ENCODE measurements at places on chromosomes 3 and 15.
A peak's percentile ranks its signal among the peaks of the same experiment; 100 is the strongest.

GRCh38 chr3:38578081-38578475 lies 71.4 kb downstream of the SCN5A start:
- H3K36me3 ChIP-seq = no peaks in the 10 kb centered on the region
- no peak for DNase-seq
- H3K27me3 ChIP-seq = no peaks in the 10 kb centered on the region
- H3K4me3 ChIP-seq = no peak overlapping the region

DNA sequence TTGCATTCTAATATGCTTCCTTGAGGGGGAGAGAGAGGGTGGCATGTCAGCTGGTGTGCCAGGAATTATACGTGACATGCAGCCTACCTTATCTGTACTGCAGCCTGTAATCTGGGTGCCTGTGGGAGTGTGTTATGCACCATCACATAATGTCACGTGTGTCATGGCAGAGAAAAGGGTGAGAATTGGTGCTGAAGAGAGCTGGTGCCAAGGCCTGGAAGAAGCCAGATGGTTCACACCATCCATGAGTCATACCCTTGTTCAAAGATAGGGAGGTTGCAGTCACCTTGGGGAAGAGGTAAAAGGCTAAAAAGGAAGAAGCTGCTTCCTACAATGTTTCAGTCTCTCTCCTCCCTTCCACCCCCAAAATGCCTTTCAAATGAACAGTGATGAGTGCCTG lies 5.3 kb downstream of the BRPF1 start:
- H3K27ac ChIP-seq = no peak overlapping the region
- H3K4me1 ChIP-seq = peaks cover 16% of the 10 kb centered on the region
- H3K27me3 ChIP-seq = no peaks in the 10 kb centered on the region

DNA sequence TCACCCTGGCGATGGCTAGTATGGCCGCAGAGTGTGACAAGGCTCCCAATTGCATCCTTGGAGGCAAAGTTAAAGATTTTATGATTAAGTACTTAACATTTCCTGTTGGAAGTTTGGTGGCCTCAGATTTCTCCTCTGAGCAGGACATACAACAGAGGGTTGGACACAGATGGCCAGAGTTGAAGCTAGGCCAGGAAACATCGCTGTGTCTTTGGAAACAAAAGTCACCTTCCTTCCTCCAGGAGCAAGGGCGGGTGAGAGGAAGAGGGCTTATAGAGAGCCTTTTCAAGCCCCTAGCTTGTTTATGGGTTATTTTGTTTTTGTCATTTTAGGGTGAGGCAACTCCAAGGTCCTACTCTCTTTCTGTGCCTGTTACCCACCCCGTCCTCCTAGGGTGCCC lies 24.2 kb downstream of the SLC6A1 start:
- no peaks in the 10 kb centered on the region for H3K36me3 ChIP-seq
- DNase-seq = no peak
- no peaks in the 10 kb centered on the region for H3K4me1 ChIP-seq

GRCh38 chr15:48178648-48178931 lies 495 bp upstream of the MYEF2 start:
- DNase-seq = no peak
- H3K4me1 ChIP-seq = no peaks in the 10 kb centered on the region
- no peak overlapping the region for H3K4me3 ChIP-seq
- H3K27ac ChIP-seq = no peak overlapping the region
- no peaks in the 10 kb centered on the region for H3K36me3 ChIP-seq

DNA sequence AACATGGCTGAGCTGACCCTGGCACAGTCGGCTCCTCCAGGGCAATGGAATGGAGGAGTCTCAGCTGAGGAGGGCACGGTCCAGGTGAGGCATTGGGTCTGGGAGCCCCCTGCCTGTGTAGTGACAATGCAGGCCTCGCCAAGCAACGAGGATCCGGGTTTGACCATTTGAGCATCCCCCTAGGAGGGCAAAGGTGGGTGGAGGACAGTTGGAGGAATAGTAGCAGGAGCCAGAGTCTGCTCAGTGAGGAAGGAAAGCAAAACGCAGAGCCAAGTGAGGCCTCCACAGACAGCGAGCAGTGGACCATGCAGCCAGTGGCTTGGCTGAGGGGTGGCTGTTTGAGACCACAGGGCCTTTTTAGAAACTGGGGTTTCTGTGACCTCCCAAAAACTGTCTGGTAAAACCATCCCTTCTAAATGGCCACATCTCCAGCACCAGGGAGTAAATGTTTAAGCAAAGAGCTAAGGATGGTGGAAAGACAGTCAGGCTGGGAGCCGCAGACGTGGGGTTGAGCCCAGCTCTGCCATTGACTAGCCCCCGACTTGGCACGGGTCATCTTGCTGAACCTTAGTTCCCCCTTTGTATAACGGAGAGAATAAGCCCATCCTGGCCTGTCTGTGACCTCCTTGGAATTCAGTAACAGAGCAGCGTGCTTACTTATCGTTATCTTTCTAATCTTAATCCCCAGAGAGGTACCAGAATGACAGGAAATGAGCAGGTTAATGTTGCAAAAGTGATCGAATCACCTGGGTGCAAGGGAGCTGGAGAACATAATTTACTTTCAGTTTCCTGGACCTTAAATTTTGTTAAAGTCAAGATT lies 46.8 kb downstream of the CMTM6 start:
- no peak for DNase-seq
- H3K4me3 ChIP-seq = no peak overlapping the region
- peaks cover 54% of the 10 kb centered on the region for H3K4me1 ChIP-seq
- peak overlapping the region; percentile 46 for H3K27ac ChIP-seq

GRCh38 chr15:81098861-81099651 lies 35.0 kb upstream of the CFAP161 start:
- DNase-seq = no peak
- H3K27me3 ChIP-seq = peaks cover 4% of the 10 kb centered on the region
- H3K36me3 ChIP-seq = no peaks in the 10 kb centered on the region
- H3K4me3 ChIP-seq = no peak overlapping the region

DNA sequence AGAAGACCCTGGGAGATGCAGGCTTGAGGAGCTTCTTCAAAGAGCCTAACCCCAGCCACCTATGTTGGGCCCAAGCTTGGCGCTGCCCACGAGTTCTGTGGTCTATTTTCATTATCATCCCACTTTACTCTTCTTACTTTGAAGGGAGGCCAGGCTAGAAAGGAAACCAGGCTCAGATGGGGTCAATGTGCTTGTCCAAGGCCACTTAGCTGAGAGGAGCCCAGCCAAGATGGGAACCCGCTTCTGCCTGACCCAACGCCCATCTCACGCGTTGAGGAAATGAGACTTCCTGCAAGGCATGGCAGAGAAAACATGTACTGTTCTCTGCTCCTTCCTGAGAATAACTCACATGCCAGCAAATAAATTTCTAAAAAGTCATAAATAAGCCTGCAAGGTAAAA lies 486.3 kb upstream of the PROK2 start:
- H3K36me3 ChIP-seq = no peaks in the 10 kb centered on the region
- no peak overlapping the region for H3K4me3 ChIP-seq
- DNase-seq = no peak
- no peaks in the 10 kb centered on the region for H3K27me3 ChIP-seq
- peaks cover 5% of the 10 kb centered on the region for H3K4me1 ChIP-seq

DNA sequence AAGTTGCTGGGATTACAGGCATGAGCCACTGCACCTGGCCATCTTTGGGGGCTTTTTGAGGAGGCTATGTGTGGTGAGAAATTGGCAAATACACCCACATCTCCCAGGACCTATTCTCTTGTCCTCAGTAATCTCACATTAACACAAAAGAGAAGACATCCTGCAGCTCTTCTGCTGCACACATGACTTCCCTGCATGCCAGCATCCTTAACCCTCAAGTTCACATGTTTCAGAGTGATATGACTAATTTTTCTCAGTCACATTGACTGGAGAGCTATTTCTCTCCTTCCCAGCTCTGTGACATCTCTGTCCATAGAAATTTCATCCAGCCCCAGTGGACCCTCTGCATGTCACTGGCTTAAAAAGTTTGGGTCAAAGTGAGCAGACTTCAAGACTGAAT lies 1.9 kb upstream of the SKIC8 start:
- H3K36me3 ChIP-seq = no peaks in the 10 kb centered on the region
- H3K4me3 ChIP-seq = no peak overlapping the region
- H3K27ac ChIP-seq = no peak overlapping the region
- DNase-seq = no peak

DNA sequence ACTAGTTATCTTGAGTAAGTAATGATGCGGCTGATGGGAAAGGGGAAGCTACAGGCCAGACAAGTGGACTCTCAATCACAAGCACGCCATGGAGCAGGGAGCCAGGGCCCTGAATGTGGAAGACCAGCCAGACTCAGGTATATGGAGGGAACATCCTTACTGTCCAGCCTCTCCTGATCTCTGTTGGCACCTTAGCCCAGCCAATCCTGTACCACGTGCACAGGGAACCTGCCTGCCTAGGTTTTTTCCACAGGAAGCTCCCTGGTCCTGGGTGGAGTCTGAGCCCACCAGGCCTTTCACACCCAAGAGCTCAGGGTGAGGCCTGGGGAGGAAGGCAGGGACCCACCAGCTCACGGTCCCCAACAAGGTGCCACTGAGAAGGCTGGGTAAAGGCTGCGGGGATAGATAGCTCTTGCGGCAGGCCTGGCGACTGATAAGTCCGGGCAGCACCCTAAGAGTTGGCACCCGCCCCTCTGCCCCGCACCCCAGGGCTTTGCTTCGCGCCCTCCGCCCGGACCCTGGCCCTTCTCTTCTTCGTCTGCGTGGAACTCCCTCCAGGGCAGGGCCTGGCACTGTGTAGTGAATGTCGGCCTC lies 933 bp upstream of the APEH start:
- H3K27me3 ChIP-seq = no peaks in the 10 kb centered on the region
- peaks cover 6% of the 10 kb centered on the region for H3K4me1 ChIP-seq
- peak overlapping the region; percentile 69 for H3K4me3 ChIP-seq
- no peak for DNase-seq
- peak overlapping the region; percentile 93 for H3K27ac ChIP-seq

- H3K36me3 ChIP-seq = peaks cover 10% of the 10 kb centered on the region
- H3K27me3 ChIP-seq = no peaks in the 10 kb centered on the region
- H3K4me3 ChIP-seq = peak overlapping the region; percentile 63
- H3K4me1 ChIP-seq = peaks cover 22% of the 10 kb centered on the region
- DNase-seq = no peak
Observed at GRCh38 chr3:101687142-101687931, 819 bp upstream of the RPL24 start.

DNA sequence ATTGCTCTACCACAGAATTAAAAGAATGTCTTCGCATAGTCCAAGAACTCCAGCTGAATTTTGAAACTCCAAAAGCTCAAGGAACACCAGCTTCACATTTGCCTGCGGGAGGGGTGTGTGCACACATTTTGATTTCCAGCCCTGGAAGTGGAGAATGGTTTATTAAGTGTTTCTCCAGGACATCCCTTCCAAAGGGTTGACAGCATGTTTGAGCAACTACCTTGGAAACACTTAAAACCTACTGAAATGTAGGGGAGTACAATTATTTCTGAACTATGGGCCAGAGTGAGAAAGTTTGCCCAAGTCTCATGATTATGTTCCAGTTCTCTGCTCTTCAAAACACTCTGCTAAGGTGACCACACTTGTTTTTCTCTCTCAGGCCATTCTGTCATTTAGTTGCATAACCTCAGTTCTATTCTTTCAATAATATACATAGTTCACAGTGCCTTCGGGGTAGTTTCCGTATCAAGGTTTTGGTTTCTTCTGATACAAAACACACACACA lies 7.9 kb downstream of the ACP3 start:
- no peak overlapping the region for H3K27ac ChIP-seq
- H3K4me3 ChIP-seq = no peak overlapping the region
- H3K27me3 ChIP-seq = no peaks in the 10 kb centered on the region

DNA sequence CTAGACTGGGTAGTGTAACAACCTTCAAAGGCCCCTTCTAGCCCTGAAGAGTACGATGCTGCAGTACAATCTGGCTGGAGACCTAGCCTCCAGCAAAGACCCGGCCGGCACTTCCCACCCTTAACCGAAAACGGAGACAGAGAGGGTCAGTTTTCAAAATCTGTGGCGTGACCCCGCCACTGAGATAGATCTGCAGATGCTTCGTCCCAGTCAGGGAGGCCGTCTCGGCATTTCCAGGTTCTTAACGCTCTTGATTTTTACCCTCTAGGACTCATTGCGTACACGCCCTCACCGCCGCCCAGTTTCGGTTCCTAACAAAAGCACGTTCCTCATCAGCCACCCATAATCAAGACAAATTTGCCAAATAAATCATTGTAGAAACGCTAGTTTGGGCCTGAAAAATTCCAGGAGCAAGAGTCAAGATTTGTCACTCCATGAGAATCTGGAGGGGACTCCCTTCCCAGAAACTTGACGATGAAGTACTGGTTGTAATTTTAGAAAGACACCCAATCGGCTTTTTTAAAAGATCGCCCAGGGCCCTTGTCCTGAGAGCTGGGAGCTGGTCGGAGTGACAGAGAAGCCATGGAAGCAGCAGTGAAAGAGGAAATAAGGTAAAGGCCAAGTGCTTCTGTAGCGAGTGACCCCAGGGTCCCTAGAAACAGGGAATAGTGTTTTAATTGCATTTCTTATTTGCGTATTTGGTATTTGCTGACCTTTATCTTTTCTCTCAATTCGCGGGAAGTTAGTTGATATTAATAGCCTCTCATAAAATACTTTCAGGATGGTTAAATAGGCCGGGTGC lies 868 bp upstream of the TMEM87A start:
- no peaks in the 10 kb centered on the region for H3K27me3 ChIP-seq
- H3K36me3 ChIP-seq = peaks cover under 1% of the 10 kb centered on the region
- H3K27ac ChIP-seq = peak overlapping the region; percentile 97
- H3K4me3 ChIP-seq = peak overlapping the region; percentile 72

DNA sequence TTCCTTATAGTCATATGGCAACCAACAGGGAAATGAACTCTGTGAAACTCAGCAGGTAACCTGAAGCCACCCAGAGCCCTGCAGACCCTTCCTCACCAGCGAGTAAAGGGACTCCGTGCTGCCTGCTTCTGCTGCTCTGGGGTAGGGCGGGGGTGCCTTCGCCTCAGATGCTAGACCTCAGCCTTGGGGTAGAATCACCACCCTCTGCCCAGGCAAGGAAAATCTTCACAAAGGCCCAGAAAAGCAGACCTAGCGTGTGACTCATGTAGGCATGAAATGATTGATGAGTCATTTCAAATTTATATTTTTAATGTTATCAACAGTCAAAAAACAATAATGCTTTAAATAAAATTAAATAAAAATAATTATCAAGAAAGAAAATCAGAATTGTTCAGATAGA lies 6.6 kb downstream of the STIMATE start:
- H3K4me3 ChIP-seq = no peak overlapping the region
- peaks cover 13% of the 10 kb centered on the region for H3K4me1 ChIP-seq
- no peaks in the 10 kb centered on the region for H3K27me3 ChIP-seq
- no peak for DNase-seq
- H3K27ac ChIP-seq = no peak overlapping the region

- H3K36me3 ChIP-seq = no peaks in the 10 kb centered on the region
- H3K27me3 ChIP-seq = no peaks in the 10 kb centered on the region
- no peak overlapping the region for H3K27ac ChIP-seq
- H3K4me1 ChIP-seq = no peaks in the 10 kb centered on the region
- no peak for DNase-seq
Observed at GRCh38 chr3:61008153-61008997, 242.9 kb downstream of the FHIT start.

DNA sequence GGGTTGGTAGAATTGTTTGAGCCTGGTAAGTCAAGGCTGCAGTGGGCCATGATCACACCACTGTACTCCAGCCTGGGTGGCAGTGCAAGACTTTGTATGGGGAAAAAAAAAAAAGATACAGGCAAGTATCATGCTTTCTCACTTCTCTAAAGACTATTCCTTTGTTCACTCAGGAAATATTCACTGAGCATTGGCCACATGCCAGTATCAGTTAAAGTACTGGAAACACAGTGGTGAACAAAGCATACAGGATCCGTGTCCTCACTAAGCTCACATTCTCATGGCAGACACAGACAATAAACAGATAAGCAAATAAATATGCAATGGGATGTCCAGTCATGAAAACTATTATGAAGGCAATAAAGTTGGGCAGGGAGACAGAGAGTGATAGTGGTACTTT lies 5.1 kb upstream of the MTHFS start:
- no peaks in the 10 kb centered on the region for H3K36me3 ChIP-seq
- peaks cover 4% of the 10 kb centered on the region for H3K4me1 ChIP-seq
- H3K27me3 ChIP-seq = no peaks in the 10 kb centered on the region
- H3K27ac ChIP-seq = no peak overlapping the region

Measured in thymus (tissue), 14 donors.